Activated CD4-positive, alpha-beta T cell treated with anti-CD3 and anti-CD28 coated beads, Interleukin-2, Interleukin-6, amounts not matched to agents 100 ng/mL and 50 ng/mL, durations not matched to agents 16 hours and 8 hours (primary cell): ENCODE measurements at places on chromosomes 7 and 10.

GRCh38 chr7:44184206-44184872, 4.9 kb downstream of the GCK start:
- DNase-seq: no peak

- no peak for DNase-seq
Measured at GRCh38 chr7:139588632-139589031, 65.1 kb downstream of the CLEC2L start.

- peak; percentile 3 for DNase-seq
Measured at GRCh38 chr10:89301232-89301631, 614 bp upstream of the IFIT2 start.

DNA sequence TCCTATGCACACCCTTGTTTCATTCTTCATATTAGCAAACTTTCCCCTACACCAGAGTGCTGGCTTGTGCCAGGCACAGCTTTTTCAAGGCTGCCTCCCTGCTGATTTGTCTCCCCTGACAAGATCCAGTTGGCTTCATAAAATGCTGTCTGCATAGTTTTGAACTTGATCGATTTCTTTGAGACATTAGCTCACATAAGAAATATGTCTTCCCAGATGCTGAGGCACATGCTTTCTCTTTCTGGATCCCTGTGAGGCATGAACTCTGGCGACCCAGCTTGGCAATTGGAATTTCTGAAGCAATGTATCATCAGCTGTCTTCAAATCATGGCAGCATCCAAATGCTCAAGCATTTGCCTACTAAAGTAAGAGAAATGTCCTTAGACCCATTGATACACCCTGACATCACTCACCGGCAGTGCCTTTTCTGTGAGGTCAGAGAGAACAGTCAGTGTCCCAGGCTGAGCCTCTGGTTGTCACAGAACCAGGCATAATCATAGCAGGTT, 616.4 kb upstream of the GHITM start:
- DNase-seq: no peak

GRCh38 chr10:47022311-47023131, 111.3 kb downstream of the PTPN20 start:
- no peak for DNase-seq

DNA sequence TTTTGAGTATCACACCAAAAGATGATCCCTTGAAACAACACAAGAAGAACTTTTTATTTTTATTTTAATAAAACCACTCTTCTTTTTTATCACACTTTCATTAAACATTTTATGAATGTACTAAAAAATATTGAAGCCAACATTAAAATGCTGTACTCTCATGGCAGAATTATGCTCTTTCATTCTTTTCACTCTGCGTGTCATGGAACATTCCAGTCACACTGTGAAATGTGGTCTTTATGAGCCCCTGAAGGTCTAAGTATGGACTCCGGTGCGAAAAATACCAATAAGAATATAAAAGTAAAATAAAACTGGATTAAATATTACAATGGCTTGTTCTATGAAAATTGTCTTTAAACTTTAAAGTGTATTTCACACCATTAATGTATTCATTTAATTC, 148.4 kb downstream of the TMEM26 start:
- DNase-seq: no peak

- no peak for DNase-seq
Measured at GRCh38 chr7:105376908-105377533, 11.7 kb downstream of the SRPK2 start.

- no peak for DNase-seq
Measured at GRCh38 chr10:18498998-18499397, 152.4 kb downstream of the NSUN6 start.

DNA sequence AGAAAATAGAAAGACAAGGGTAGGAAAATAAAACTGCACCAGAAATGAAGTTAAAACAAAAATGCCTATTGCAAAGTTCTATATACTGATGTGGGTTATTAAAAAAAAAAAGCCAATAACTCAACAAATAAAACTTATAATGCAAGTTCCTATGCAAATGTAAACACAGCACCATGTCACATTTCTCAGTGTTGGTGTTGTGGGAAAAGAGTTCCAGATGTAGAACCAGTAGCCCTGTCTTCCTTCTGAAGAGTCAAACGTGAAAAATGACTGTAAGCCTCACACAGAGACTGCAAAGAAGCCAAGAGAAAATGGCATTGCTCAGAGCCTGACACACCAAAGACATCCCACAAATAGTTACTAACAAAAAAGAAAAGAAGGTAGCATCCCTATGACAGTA, 10.1 kb downstream of the PON2 start:
- no peak for DNase-seq

DNA sequence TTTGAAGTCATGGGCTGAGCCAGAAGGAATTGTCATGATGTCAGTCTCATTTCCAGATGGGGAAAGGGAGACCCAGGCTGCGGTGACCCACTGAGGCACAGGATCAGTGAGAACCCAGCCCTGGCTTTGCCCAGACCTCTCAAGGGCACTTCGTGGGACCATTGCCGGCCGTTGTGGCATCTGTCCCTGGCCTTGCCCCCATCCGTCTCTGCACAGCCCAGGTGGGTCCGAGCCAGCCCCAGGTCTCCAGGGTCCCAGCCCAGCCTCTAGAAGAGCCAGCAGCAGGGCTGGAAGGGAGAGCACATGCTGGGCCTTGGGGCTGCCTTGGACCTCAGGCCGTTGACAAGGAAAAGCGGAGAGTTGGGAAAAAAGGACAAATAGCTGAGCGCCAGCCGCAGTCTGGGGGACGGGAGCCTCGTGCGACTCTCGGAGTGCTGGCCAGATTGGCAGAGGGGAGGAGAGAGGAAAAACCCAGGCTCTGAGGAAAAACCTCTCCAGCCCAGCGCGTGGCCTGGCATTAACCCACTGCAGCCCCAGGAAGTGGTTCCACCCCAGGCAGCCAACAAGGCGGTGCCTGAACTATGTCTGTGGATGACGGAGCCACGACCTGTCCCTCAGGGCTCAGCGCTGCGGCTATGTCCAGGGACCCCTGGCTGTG, 30.2 kb downstream of the GRIFIN start:
- DNase-seq: no peak

GRCh38 chr7:155643804-155644177, 670 bp upstream of the RBM33 start:
- no peak for DNase-seq

DNA sequence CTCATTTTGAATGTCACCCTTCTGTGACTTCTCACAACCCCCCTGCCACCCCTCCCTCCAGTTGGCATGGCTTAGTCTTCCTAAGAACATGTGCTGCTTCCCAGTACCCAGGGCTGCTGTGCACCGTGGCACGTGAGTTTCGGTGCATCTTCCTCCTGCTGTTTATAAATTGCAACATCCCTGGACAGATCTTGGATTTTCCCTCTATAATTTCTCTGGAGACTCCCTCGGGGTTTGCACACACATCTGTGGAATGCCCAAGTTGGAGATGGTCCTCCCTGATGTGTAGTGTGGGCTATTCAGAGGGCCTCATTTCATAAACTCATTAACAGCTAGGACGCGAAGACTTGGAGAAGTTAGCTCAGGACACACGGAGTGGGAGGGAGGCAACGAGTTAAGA, 52.9 kb downstream of the IKZF1 start:
- no peak for DNase-seq

- no peak for DNase-seq
Measured at GRCh38 chr10:127964621-127965020, 57.7 kb downstream of the PTPRE start.

GRCh38 chr7:46011501-46011900, 90.4 kb upstream of the IGFBP3 start:
- no peak for DNase-seq

DNA sequence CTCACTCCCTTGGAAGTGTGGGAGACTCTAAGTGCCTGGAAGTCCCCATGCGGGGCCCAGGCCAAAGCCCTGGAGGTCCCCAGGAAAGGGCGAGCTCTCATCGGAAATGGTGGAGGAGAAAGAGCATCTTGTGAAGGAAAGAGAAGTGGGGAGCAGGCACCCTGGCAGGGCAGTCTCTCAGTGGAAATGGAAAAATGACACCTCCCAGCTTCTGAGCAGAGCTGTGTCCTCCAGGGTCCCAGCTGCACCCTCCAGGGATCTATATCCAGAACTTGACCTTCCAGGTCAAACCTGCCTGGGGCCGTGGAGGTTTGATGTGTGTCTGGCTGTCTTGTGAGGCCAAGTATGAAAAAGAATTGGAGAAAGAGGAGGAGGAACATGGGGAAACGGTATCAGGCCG, 29.5 kb downstream of the PAX2 start:
- DNase-seq: no peak

- no peak for DNase-seq
Measured at GRCh38 chr10:48423884-48424283, 117.4 kb downstream of the MAPK8 start.

DNA sequence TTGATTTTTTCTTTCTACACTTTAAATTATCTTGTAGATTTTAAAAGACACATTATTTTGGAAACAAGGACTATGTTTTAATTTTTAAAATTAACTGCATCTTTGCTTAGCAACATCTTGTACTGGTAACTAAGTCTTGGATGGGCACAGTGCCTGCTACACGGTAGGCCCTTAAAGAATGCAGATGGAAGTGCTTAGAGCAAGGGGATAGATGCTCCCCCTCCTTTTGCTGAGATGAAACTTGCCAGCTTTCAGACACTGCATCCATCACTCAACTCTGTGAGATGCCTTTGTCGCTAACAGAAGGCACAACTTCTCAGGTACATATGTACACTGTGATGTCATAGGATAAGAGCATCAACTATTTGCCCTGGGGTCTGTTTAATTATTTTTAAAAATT, 103.9 kb downstream of the LRRC18 start:
- DNase-seq: no peak

DNA sequence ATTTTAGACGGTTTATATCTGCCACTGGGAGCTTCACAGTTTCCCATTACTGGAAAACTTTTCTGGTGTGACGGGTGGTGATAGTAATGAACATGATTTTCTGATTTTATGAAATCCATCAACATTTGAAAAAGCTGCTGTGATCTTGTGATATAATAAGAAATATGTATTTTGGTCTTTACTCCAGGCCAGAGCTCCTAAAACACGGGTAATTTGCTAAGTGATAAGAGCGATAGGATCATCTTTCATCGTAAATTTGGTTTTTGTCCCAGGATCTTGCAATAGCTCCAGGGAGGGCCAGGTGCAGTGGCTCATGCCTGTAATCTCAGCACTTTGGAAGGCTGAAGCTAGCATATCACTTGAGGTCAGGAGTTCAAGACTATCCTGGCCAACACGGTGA, 10.8 kb upstream of the RNF216 start:
- no peak for DNase-seq

DNA sequence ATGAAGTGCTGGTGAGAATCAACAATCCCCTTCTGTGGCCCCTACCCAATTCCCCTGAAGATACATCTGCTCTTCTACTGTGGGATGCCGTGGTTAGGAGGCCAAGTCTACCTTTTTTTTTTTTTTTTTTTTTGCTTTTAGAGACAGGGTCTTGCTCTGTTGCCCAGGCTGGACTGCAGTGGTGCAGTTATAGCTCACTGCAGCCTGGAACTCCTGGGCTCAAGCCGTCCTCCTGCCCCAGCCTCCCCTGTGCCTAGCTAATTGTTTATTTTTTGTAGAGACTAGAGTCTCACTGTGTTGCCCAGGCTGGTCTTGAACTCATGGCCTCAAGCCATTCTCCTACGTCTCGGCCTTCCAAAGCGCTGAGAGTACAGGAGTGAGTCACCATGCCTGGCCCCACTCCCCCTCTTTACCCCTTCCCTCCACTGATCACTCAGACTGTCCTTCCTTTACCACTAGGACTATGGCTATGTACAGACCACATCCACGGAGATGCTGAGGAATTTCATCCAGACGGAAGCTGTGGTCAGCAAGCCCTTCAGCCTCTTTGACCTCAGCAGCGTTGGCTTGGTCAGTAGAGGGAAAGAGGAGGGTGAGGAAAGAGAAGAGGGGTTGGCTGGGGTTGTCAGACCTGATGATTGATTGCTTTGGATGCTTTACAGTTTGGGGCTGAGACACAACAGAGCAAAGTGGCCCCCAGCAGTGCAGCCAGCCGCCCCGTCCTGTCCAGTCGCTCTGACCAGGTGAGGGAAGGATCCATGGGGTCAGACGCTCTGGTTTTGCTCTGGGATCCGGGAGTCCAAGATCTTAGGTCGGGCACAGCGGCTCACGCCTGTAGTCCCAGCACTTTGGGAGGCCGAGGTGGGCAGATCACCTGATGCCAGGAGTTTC, 1.8 kb downstream of the AP4M1 start:
- DNase-seq: no peak

DNA sequence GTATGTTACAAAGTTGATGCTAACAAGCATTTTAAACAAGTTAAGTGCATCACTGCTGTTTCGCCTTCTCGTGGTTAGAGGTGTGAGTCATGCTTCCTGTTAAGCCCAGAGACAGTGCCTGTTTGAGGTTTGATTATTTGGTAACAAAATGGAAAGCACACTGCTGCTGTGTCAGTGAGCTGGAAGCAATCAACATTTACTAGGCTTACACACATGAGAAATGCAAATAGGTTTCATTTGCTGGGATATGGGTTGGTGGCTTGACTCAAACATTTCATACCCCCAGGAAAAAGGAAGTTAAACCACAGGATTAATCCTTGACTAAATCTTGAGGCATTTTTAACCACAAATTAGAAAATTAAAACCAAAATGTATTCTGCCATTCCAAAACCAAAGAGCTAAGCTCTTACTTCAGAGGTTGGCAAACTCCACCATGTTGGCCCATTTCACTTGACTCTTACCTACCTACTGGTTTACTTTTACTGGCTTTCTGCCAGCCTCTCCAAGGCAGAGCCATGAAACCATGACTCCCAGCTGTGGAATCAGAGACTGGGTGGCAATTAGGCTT, 139.2 kb downstream of the ETV1 start:
- peak; percentile 85 for DNase-seq

DNA sequence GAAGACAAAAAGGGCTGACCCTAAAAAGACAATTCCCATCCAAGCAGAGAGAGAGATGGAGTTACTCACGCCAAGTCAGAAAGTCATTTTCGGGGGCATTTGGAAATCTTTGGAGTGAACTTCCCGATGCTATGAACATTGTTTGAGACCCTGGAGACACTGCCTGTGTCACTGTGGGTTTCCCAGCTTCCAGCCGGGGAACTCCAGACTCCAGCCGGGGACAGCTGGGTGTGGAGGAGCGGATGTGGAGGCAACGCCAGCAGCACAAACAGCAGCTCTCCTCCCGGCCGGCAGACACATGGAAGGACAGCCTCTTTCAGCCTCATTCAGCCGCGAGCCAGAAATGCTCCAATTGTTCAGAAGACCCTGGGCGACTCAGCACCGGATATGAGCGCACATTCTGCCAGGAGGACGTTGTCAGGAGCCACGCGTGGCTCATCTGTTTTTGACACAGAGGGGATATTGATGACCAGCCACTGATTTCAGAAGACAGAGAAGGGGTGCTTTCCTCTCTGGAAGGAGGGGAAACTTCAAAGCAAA, 97.6 kb downstream of the PRPF18 start:
- DNase-seq: no peak

- peak; percentile 11 for DNase-seq
Measured at GRCh38 chr10:75117995-75118394, 6.5 kb downstream of the SAMD8 start.

- DNase-seq: no peak
Measured at GRCh38 chr7:25557930-25558329, 329.6 kb upstream of the NPVF start.
